Smooth muscle cell of trachea (primary cell): ENCODE measurements at places on chromosomes 7 and 10. TPM values are rescaled to one million over a fixed set of nuclear protein-coding genes. Genes with fewer than 3 reads are reported as not detected.

NRBF2 gene
- 42.8 and 49.0 TPM in 2 replicates for total RNA-seq

ZNF487 gene
- 4.3 and 5.4 TPM in 2 replicates for total RNA-seq

AQP1 gene
- 0.29 and 1.5 TPM in 2 replicates for total RNA-seq

MAGI2 gene
- 16.2 and 33.2 TPM in 2 replicates for total RNA-seq

SLC29A3 gene
- 0.58 and 1.8 TPM in 2 replicates for total RNA-seq

STK31 gene
- 0.33 TPM in 1 of 2 replicates, not detected in the other for total RNA-seq

ZMIZ2 gene
- total RNA-seq = 11.2 and 13.5 TPM in 2 replicates

GPRIN2 gene
- not detected in 2 replicates for total RNA-seq

ACTL6B gene
- not detected in 2 replicates for total RNA-seq

PLXDC2 gene
- total RNA-seq = 1.7 and 2.8 TPM in 2 replicates

TMEM229A gene
- not detected in 2 replicates for total RNA-seq

HMX3 gene
- total RNA-seq = not detected in 2 replicates

FRMD4A gene
- total RNA-seq = 14.1 and 15.9 TPM in 2 replicates

COL26A1 gene
- not detected in 2 replicates for total RNA-seq

MBL2 gene
- not detected in 2 replicates for total RNA-seq

FKBP6 gene
- total RNA-seq = not detected in 2 replicates

NEUROD6 gene
- not detected in 2 replicates for total RNA-seq

PTN gene
- 35.4 and 36.9 TPM in 2 replicates for total RNA-seq

TRPV5 gene
- not detected in 2 replicates for total RNA-seq

PIP gene
- not detected in 2 replicates for total RNA-seq

ITGB8 gene
- 25.0 and 56.9 TPM in 2 replicates for total RNA-seq

NUTM2E gene
- 0.15 TPM in 1 of 2 replicates, not detected in the other for total RNA-seq

CUZD1 gene
- 0.58 and 0.66 TPM in 2 replicates for total RNA-seq

GPER1 gene
- total RNA-seq = 4.5 and 4.9 TPM in 2 replicates

CEP55 gene
- total RNA-seq = 3.8 and 57.2 TPM in 2 replicates

LIPJ gene
- 0.17 TPM in 1 of 2 replicates, not detected in the other for total RNA-seq

EPO gene
- not detected in 2 replicates for total RNA-seq

GHITM gene
- total RNA-seq = 208 and 214 TPM in 2 replicates

NPTX2 gene
- total RNA-seq = under 0.01 TPM in 1 of 2 replicates, not detected in the other

NCF1 gene
- total RNA-seq = not detected in 2 replicates

OR2A1 gene
- under 0.01 and 0.15 TPM in 2 replicates for total RNA-seq

CRPPA gene
- total RNA-seq = 1.2 and 2.0 TPM in 2 replicates
